M059J (cell line): ENCODE measurements at places on chromosomes 2 and 18.

- DNase-seq = no peak
These were observed 300.9 kb upstream of the SLC8A1 start for GRCh38 chr2:40752796-40753195.

DNA sequence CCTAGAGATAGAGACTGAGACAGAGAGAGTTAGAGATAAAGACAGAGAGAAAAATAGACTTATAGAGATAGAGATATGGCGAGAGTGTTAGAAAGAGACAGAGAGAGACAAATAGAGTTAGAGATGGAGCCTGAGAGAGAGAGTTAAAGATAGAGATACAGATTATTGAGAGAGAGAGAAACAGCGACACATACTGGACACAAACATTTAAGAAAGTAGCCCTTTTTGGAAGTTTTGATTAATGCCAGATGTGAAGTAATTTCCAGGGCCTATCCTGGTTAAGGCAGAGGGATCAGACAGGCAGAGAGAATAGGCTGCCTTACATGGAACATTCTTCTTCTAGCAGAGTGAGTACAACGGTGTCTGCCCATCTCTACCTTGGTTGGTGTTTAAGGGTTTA is 311.6 kb upstream of the CDH7 start:
- DNase-seq = no peak

DNA sequence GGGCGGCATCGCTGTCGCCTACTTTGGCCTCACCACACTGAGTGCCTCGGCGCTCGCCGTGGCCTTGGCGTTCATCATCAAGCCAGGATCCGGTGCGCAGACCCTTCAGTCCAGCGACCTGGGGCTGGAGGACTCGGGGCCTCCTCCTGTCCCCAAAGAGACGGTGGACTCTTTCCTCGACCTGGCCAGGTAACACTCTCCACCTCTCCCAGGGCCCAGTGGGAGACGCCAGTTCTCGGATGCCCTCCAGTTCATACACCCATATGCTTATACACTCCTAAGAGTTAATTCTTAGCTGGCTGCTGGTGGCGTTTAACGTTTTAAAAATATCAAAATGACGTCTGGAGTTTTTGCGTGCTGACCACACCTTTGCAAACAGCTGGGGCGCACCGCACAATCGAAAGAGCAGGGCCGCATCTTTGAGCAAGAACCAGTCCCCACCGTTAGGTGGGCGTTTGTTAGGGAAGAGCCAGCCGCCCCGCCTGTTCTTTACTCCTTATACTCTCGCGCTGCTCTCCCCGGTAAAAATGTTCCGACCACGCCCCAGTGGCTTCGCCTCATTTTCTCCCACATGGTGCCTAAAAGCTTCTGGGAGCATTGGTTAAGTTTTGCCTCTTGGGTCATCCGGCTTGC is 899 bp downstream of the SLC1A4 start:
- no peak for DNase-seq

GRCh38 chr2:182852801-182853200 is 13.6 kb downstream of the FRZB start:
- DNase-seq = no peak

DNA sequence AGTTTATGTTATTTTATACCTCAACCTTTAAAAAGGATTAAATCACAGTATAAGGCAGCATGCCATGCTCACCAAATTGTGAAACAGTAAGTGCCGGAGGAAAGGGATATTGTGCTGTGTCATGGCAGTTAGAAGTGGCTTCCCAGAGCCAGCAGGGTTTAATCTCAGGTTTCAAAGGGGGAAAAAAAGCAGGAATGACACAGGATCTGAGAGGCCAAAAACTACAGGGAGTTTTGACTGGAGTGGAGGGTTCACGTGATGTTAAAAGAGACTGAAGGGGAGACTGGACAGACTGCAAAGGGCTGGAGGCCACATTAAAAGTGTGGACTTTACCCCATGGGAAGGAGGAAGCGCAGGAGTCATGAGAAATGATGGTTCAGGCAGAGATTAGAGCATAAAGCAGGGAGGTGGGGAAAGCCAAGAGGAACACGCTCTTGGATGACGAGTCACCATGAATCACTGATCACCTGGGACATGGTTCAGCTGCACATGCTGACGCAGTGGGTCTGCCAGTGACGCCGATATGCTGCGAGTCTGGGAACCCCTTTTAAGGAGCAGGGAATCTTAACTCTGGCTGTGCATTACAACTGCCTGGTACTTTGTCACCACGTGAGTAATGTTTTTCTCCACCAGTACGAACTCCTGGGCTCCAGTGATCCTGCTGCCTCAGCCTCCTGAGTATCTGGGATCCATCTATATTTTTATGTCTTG is 6.1 kb downstream of the CHMP1B start:
- DNase-seq = peak; percentile 99

DNA sequence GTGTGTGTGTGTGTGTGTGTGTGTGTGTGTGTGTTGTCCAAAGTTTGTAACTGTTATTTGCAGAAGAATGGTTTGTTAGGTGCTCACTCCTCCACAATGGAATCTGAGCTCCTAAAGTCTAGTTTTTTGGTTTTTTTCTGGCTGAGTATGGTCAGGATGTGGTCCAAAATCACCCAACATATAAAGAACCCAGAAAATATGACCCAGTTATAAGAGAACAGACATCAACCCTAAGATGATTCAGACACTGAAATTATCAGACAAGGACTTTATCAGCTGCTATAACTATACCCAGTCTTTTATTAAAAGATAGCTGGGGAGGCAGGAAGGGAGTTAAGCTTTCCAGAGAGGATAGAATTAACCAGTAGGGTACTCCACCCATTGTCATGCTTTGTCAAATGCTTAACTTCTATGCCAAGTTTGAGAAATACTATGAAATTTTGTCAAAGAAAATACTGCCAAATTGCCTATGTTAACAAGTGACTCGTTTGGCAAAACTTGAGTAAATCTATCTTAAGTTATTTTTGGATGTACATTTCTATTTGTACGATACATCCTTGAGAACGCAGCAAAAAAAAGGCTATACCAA is 57.5 kb downstream of the TANK start:
- DNase-seq = no peak

- no peak for DNase-seq
These were observed 90.0 kb downstream of the CRACDL start for GRCh38 chr2:98846041-98846440.

- peak; percentile 11 for DNase-seq
These were observed 22.7 kb downstream of the BCL11A start for GRCh38 chr2:60530660-60531281.

GRCh38 chr2:177317443-177317842 is 52.9 kb upstream of the NFE2L2 start:
- no peak for DNase-seq

DNA sequence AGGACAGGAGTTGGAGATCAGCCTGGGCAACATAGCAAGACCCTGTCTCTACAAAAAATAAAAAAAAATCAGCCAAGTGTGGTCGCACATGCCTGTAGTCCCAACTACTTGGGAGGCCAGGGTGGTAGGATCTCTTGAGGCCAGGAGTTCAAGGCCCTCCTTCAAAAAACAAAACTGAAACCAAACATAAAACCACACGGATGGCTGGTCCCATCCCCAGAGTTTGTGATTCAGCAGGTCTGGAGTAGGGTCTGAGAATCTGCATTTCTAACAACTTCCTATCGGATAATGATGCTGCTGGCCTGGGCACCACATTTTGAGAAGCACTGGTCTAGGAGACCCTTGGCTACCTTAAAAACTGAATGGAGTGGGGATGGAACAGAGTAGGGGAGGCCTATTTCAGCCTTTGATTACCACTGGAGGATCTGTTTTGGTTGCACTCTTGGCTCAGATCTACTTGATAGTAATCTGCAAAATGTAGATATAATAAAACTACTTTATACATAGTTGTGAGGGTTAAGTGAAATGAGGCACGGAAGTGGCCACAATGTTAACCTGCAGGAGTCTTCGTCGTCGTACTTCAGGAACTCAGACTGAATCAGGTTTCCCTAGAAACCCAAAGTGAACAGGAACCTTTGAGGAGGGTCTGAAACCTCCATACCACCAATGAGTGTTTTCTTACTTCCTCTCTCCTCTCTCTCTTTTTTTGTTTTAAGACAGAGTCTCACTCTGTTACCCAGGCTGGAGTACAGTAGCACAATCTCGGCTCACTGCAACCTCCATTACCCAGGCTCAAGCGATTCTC is 25.5 kb upstream of the NFE2L2 start:
- no peak for DNase-seq

DNA sequence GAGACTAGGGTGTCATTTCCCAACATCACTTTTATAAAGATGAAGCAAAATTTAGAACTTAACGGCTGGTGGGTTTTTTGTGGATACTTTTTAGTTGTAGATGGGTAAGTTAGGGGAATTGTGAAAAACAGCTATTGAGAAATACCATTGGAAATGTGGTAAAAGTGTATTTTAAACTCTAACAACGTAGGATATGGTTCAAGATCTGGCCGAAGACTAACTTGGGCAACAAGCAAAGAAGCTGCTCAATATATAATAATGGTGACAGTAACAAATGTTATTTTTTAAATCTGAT is 1.6 kb downstream of the DNAH7 start:
- no peak for DNase-seq

DNA sequence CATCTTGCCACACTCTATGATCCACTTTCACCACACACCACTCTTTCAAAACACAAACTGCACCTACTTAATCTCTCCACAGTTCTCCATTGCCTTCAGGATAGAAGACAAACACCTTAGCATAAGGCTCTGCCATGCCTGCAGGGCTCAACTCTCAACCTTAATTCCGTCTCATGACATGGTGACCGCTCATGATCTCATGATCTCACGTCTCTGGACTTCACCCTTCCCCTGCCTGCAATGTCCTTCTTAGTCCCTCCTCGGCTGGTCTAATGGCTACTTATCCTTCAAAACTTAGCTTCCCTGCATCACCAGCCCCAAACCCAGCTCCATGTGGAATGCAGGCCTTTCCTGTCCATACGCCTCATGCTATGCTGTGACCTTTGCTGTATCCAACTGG is 85.3 kb downstream of the ACVR1 start:
- no peak for DNase-seq

GRCh38 chr2:45470531-45470930 is 140.5 kb downstream of the SRBD1 start:
- DNase-seq = no peak

GRCh38 chr2:60383401-60384143 is 169.9 kb downstream of the BCL11A start:
- no peak for DNase-seq

- no peak for DNase-seq
These were observed 84.1 kb downstream of the GALNT14 start for GRCh38 chr2:31053929-31054782.

DNA sequence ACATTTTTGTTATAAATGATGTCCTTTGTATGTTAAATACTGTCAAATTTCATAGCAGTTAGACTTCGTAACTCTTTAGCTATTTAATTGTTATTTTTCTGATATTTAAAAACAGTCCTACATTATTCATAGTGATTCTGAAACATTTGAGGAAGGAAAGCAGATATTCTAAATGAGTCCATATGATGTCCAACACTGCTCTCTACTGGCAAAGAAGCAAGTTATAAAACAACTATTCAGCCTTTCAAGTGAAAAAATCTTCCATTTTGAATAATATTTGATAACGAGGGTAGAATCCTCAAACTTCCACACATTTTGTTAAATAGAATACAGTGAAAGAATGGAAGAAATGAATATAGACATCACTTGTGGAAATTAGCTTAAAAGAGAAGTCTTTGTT is 220.8 kb downstream of the GULP1 start:
- DNase-seq = peak; percentile 60

GRCh38 chr2:9197916-9198315 is 8.7 kb upstream of the ASAP2 start:
- peak; percentile 30 for DNase-seq

DNA sequence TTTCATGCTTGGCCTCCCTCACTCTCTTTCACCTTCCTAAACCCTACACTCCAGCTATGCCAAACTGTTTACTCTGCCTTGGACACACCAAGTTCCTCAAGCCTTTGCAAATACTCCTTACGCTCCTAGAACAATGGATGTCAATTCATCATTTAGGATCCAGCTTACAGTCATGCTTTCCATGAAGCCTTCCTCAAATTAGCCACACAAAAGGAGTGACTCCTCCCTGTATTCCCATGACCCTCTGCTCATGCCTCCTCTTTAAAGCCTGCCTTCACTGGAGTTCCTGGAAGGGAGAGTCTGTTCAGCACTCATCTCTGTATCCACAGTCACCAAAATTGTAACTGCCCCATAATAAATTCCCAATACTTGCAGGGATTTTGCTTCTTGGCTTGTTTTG is 721 bp upstream of the EHD3 start:
- DNase-seq = peak; percentile 17

DNA sequence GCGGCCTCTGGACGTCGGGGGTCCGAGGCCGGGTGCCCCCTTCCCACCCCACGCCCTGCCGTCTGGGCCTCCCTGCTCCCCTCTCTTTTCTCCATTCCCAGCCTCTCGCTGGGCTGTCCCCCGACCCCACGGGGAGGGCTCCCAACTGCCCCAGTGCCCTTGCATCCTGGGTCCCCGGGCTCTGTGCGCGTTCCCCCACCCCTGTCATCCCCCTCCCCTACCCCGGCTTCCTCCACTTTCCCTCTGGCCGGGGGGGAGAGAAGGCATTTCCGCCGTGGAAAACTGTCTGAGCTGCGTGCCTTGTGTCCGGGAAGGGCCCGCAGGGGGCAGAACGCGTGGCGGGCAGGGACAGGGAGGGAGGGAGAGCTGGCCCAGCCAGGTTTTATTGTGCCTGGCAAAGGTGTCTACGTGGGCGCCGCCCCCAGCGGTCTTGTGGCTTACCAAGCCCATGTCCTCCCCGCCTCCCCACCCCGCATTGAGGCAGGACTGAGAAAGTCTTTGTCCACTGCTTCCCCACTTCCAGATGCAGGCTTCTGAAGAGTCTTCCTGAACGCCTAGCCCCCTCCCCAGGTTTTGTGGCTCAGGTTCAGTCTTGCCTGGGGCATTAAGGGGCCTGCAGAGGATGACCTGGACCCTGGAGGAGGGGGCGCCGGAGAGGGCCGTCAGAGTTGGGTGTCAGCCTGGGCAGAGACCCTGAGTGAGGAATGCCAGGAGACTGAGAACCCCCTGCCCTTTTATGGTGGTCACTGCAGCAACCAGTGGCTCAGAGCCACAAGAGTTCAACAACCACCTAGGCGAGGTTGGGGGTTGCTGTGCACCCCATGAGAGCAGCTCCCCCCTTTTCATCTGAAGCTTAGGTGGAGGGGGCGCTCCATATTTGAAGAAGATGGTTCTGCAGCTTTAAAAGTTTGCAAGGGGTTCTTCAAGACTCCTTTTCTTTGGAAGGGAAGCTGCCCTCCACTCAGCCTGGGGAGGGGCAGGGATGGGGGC is 1.3 kb downstream of the ITM2C start:
- DNase-seq = peak; percentile 50

DNA sequence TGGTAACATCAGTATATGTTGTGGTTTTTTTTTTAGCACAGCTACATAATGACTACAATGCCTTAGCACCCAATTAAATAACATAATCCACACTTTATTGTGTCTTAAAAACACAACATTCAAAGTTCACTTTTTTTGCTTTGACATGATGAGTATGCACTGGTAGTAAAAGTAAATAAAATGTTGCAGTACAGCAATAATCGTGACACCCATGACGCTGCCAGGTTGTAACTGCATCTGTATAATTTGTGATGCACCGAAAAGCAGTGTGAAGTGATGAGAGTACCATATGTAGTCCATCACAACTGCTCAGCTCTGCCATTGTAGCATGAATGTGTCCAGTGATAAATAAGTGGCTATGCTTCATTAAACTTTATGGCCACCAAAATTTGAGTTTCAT is 15.7 kb downstream of the PPP1CB start:
- no peak for DNase-seq

GRCh38 chr2:214127170-214127569 is 283.7 kb upstream of the VWC2L start:
- no peak for DNase-seq
